ENCODE measurements at places on chromosomes 4 and X.

DNA sequence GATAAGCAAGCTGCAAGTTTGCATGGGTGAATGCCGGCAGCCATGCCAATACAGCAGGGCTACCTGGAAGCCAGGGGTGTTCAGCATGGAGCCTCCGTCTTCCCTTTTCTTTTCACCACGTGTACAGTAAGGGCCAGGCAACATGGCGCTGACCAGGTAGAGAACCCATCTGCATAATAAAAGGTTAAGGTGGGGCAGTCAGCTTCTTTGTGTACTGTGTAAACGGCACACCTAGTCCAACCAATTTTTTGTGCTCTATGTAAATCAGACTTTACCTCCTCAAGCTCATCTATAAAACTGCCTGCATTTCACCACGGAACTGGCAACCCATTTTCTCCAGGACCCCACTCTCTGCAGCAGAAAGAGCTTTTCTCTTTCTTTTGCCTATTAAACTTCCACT lies 286.8 kb upstream of the VCX3A start:
- no peak for DNase-seq

GRCh38 chr4:145195167-145195952 lies 15.0 kb upstream of the OTUD4 start:
- DNase-seq = no peak

DNA sequence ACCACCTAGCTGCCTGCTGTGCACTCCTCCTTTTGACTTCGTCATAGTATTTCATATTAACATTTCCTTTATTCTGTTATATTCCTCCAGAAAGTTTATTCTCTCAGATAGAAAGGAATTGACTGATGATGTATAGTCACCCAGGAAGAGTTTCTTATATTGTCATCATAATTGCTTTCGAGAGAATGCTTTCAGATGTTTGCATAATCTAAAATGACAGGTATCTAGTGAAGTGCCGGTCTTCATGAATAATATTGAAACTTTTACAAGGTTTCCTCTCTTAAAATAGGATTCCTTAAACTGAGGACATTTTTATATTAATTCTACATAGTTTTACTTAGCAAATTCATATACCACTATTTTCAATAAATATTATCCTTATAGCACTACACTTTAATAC lies 10.1 kb downstream of the SEC24D start:
- DNase-seq = no peak

GRCh38 chrX:79369871-79370270 lies 2.7 kb upstream of the ITM2A start:
- DNase-seq = no peak

- DNase-seq = no peak
Measured at GRCh38 chrX:22950269-22951266, 49.2 kb upstream of the DDX53 start.

- DNase-seq = no peak
Measured at GRCh38 chr4:27807207-27807606, 946.6 kb downstream of the STIM2 start.

- no peak for DNase-seq
Measured at GRCh38 chrX:10314530-10315104, 157.8 kb downstream of the CLCN4 start.

DNA sequence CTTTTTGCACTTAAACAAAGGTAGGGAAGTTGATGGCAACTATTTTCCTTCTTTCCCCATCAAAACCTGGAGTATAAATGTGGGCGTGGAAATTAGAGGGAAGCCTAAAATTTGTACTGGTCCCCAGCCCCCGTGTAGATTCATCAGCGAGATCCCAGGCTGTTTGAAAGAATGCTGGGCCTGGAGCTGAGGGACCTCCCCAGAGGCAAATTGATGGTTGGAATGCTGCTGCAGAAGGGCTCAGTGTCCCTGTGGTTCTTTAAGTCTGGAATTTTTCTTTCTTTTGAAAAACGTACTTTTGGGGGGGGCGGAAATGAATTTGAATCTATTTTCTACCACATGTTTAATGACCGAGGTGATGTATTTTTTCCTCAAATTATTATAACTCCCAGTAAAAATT lies 197.2 kb downstream of the CBR4 start:
- DNase-seq = no peak

DNA sequence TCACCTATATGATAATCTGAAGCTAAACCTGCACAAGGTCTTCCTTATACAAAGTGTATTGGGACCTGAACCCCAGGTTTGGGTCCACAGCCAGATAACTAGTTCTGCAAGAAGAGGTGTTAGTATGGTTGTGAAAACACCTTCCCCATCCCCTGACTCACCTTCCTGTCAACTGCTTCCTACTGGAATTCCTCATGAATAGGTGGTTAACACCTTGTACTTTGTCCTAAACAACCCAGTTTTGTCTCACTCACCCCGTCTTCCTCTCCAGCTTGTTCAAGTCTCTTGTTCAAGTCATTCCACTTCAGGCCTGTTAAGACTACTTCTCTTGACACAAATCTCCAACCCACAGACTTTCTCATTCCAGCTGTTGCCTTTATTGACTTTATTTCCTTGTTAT lies 45.5 kb downstream of the CCNG2 start:
- DNase-seq = no peak
